ENCODE measurements at places on chromosomes 11 and 22.

GRCh38 chr11:106217456-106217855 is 140.0 kb downstream of the AASDHPPT start:
- no peak for DNase-seq

DNA sequence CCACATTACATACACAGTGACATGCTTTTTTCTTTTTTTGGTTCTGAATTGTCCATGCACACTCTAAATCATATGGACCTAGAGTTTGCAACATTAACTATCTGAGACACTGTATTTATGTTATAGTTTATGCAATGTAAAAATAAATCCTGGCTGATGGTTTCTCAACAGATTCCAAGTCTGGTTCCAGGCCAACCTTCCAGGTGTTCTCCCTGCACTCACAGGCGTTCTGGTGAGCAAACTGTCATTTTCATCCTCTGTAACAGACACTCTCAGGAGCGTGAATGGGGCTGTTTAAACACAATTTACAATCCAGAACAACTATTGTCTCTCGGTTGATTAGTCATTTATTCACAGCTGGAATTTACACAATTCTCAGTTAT is 36.5 kb upstream of the ANKK1 start:
- no peak for DNase-seq

- no peak for DNase-seq
These were observed 20.8 kb downstream of the CHRDL2 start for GRCh38 chr11:74710281-74710938.

DNA sequence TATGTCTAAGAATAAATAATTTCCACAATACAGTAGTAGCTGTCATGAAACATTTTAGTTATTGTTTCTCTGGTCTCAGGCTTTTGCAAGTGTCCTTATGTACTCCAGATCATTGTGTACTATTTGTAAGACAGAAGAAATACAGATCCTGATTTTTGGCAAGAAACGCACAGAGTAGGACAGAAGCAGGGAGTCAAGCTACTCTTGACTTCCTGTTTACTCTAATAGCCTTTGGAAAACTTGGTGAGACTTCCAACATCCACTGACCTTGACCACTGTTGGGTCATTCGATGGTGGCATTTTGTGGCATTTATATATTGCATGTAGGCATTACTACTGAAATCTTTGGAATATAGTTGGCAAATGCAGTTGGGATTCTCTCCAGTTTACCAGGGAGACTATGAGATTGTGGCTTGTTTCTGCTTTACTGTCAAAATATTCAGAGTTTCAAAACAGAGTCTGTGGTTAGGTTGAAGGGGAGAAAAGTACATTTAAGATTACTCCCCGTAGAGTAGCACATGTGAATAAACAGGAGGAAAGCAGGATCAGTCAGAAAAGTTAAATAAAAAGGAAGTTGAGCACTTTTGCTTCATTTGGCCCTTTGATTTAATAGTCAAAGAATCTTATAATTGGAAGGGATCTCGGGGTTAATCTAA is 726.1 kb upstream of the CCDC90B start:
- DNase-seq, result no peak
